ENCODE measurements at places on chromosomes 5 and 9.

GRCh38 chr5:128695791-128696530, 157.9 kb upstream of the FBN2 start:
- DNase-seq: no peak

- no peak for DNase-seq
Measured at GRCh38 chr5:77145666-77146065, 58.6 kb upstream of the ZBED3 start.

DNA sequence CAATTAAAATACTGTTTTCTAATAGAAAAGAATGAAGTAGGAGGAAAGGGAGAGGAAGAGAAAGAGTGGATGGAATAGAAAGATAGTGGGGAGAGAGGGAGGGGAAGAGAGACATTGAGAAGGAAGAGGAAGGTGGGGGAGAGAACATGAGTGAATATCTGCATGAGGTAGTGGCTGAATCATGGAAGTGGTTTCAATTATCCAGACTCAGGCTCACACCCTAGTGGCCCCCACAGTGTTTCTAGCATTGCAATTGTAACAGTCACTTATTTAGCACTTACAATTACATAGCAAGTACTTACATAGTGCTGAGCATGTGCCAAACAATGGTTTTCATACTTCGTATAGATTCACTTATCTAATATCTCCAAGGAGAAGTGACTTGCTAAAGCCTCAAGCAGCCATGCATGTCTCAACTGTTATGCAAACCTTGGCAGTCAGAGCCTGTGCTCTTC, 72.7 kb downstream of the CAST start:
- no peak for DNase-seq

DNA sequence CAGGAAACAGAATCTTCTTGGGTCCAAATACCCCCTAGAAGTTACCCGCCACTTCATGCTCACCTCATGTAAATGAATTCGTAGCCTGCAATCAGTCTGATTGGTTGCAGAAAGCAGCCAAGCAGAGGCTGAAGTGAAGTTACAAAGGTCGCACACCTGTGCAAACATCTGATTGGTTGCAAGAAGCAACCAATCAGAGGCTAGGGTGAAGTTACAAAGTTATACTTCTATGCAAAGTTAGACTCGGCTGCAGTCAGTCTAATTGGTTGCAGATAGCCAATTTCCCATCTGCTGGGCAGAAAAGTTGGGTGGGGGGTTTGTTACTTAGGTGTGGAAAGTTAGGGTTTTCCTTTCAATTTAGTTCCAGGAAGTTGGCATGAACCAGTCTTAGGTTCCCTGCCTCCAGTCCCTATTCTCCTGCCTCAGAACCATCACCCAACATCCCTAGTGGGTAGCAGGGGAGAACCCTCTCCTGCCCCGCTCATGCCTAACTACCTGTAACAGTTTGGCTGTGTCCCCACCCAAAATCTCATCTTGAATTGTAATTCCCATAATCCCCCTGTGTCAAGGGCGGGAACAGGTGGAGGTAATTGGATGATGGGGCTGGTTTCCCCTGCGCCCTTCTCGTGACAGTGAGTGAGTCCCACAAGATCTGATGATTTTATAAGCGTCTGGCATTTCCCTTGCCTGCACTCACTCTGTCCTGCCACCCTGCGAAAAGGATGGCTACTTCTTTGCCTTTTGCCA, 1.2 kb upstream of the RUSC2 start:
- no peak for DNase-seq

GRCh38 chr5:5480481-5481111, 58.1 kb downstream of the ICE1 start:
- DNase-seq: no peak

- DNase-seq: peak; percentile 18
Measured at GRCh38 chr9:99040911-99041582, 63.9 kb upstream of the TGFBR1 start.
